ENCODE measurements at places on chromosomes 6 and 20.

DNA sequence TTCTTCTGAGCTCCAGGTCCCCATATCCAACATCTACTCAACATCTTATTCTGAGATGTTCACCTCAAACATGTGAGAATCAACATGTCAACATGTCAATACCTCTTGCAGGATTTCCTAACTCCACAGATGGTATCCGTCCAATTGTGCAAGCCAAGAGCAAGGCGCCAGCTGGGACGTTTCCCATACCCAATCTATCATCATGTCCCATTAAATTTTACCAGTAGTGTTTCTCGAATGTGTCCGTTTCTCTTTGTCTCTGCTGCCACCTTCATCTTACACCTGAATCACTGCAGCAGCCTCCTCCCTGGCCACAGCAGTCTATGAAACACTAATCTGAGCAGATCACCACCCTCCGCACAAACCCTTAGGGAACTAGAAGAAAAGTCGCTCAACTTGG is 78.0 kb upstream of the RPS6KA2 start:
- no peak for DNase-seq

DNA sequence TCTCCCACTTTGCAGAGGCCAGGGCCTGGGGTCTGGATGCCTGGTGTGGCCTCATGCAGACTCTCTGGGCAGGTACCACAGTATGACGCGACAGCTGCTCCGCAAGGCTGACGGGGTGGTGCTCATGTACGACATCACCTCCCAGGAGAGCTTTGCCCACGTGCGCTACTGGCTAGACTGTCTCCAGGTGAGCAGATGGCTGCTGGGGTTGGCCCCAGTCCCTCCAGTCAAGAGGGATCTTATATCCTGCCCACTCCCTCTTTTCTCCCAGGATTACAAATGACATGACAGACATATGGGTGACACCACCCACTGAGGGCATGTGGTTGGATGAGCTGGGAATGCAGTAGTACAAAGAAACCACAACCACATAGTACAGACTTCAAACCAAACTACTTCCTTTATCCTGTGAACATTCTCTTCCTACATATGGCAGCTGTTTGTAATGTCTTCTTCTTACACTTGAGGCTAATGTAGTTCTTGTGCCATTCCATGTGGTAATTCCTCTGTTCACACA is 29.9 kb downstream of the RAB44 start:
- DNase-seq, result no peak

DNA sequence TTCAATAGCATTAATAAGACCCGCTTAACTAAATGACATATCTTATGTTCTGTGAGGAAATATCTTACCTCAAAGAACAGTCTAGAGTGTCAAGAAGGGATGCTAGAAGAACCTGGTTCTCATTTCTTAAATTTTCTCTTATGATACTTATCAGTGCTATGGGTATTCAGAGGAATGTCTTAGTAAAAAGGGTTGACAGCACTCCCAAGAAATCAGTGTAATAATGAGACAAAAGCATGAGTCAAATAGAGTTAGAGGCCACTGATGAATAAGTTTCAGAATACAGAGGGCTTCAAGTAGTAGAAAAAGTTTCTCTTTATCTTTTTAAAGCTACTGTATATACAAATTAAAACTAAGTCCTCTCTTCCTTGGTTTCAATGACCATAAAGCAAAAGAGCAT is 242.8 kb downstream of the GJA1 start:
- no peak for DNase-seq

GRCh38 chr20:17502105-17502504 is 29.1 kb downstream of the BFSP1 start:
- DNase-seq, result no peak

- no peak for DNase-seq
Measured at GRCh38 chr6:113344969-113345368, 512.2 kb upstream of the MARCKS start.

DNA sequence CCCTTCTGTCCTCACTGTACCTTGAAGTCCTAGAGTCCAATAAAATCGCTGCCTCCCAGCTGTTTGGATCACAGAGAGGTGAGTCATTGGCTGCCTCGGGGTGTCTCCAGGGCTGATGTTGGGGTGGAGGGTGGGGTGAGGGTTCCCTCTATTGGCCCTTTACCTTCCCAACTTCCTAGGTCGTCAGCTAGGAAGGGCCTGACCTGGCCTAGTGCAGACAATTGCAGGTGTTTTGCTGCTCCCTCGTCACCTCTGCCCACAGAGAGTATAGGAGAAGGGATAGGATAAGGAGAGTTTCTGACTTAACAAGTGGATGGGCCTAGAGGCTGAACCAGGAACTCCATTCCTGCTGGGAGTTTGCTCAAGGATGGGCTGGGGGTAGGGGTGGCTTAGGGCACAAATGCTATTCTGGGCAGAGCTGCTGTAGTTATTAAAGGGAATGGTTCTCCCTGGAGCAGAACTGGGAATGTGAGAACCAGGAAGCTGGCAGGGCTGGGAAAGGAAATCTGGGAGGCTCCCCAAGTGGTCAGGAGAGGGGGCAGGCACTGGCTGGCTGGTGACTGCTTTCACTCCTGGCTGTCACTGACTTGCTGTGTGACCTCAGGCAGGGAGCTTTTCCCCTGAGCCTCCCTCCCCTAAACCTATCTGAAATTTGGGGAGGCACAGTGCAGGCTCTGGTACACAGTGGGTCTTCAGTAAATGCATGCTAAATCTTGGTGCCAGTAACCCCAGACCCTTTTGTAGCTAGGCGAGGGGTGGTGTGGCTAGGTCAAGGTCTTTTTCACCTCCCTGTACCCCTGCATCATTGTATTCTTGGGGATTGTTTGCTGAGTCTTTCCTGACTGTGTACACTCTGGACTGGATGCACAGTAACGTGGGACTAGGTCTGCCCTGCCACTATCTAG is 1.5 kb downstream of the TP53INP2 start:
- no peak for DNase-seq

GRCh38 chr6:48985025-48985424 is 478.0 kb downstream of the MMUT start:
- DNase-seq, result no peak

- DNase-seq, result peak; percentile 51
Measured at GRCh38 chr6:169654598-169655391, 47.0 kb downstream of the WDR27 start.

DNA sequence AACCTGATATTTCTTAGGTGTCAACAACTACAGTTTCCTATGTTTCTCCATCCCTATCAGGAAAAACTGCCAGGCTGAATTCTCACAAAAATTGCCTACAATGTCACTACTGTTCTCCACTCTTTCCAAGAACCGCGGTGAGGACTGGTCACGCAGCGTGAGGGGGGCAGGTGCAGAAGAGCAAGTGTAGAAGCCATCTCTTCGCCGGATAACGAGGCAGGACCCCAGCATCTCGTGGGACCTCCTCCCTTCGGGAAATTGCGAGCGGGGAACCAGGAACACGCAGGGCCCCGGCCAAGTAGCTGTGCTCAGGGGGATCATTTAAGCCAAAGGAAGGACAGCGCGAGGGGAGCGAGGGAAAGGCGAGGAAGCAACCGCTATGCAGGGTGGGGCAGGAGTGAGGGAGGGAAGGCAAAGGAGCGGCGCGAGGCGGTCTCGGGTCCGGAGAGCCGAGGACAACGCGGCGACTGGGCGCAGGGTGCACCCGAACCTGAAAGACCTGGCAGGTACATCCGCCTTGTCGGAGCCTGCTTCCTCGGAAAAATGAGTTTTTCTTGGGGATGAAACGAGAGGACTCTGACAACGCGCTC is 559 bp downstream of the APMAP start:
- DNase-seq, result peak; percentile 7

- DNase-seq, result no peak
Measured at GRCh38 chr6:151738267-151738666, 69.2 kb upstream of the ESR1 start.

- no peak for DNase-seq
Measured at GRCh38 chr20:57161478-57162361, 104.7 kb downstream of the BMP7 start.
